Activated T-helper 1 cell treated with Interleukin-2 at 50 U/mL for 16 hours (primary cell): ENCODE measurements at places on chromosomes 16 and 17.
A peak's percentile ranks its signal among the peaks of the same experiment; 100 is the strongest.

DNA sequence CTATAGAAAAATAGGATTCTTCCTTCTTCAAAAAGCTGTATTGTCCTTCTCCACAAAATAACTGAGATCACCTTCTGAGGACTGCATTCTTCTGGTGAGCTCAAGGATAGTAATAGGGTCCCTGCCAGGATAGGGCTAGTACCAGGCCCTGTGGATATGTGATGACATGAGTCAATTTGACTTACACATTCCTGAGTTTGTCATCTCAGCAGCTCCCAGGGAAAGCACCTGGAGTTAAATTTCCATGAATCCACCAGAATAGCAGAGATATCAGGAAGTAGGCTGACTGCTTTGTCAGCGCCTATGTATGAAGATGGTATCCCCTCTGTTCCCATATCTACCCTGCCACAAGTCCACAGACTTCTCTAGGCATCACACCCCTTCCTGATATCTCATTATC, 225.8 kb downstream of the PMP22 start:
- no peak for DNase-seq

DNA sequence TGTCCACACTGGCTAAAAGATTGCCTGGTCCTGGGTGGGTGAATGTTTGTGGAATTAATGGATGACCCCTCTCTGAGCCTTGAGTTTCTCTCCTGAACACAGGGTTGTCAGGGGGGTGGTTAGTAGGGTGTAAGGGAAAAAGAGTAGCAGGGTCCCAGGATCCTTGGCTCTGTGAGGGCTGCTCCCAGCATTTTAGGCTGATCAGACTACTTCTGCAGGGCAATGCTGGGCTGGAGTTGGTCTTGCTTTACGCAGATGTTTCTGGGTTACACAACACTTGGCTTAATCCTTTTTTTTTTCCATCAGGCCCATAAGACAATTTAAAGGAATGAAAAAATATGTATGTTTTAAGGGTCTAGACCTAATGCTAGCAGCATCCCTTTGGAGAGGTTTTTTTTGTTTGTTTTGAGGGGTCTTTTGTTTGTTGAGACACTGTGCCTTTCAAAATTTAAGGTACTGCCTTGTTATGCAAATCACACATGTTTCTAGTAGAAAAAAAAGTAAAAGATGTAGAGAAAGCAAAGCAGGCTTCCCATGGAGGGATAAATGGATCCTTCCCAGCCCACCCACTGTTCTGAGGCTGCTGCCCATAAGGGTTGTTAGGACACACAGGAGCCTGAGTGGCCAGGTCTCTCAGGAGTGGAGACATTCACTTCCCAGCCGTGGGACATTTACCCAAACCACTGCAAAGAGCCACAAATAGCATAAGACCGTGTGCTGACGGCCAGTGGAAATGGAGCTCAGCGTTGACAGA, 225.6 kb upstream of the HSBP1 start:
- no peak for DNase-seq

- no peak for DNase-seq
Measured at GRCh38 chr17:58007781-58008706, 998 bp upstream of the SRSF1 start.

GRCh38 chr17:73323409-73324159, 11.8 kb upstream of the CDC42EP4 start:
- no peak for DNase-seq

GRCh38 chr17:40614431-40615067, 33.1 kb downstream of the SMARCE1 start:
- DNase-seq = no peak

DNA sequence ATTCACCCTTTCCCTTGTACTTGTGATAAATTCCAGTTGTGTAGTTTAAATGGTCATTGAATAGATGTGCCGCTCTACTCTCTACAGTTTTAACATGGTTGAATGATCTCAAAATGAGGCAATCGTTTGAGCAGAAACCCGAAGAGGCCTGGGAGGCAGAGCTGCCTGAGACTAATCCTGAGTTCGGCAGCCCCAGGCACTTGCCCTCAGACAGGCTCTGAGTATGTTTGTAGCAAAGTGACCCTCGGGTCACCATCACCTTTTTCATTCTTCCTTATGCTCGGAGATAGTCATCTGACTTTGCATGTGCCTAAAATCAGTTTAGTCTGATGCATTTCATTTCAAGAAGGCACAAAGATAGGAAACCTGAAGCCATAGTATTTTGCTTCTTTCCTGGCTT, 184.0 kb upstream of the RBFOX1 start:
- no peak for DNase-seq

- DNase-seq = no peak
Measured at GRCh38 chr17:32865141-32865540, 11.8 kb downstream of the MYO1D start.

- DNase-seq = no peak
Measured at GRCh38 chr16:14148016-14148415, 76.9 kb downstream of the MRTFB start.

DNA sequence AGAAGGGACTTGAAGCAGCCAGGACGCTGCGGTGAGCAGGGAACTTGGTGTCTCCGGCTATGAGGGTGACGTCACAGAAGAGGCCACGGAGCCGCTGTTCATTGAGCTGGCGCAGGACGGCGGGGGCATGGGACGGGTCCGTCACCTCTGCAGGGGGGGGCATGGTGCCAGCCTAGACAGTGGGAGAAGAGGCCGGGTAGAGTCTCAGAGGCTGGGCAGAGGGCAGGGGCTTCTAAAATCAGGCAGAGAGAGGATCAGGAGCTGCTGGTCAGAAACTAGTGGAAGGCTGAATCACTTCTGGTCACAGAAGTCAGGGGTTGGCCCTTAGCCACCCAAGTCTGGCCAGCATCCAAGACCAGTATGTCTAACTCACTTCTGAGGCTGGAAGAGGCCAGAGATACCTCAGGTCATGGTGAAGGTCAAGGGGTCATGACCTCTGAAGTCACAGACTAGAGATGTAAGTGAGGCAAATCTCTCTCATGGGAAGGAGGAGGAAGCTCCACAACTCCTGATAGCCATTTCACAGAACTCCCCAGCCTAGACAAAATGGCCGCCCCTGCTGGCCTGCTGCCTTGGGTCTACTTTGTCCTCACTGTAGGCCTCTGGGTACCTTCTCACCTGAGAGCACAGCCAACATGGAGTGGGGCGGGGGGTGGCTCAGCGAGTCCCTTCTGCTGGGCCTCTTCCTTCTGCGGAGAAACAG, 12.6 kb downstream of the ZBTB4 start:
- DNase-seq = no peak

GRCh38 chr16:89633064-89633631, 19.7 kb downstream of the DPEP1 start:
- no peak for DNase-seq

DNA sequence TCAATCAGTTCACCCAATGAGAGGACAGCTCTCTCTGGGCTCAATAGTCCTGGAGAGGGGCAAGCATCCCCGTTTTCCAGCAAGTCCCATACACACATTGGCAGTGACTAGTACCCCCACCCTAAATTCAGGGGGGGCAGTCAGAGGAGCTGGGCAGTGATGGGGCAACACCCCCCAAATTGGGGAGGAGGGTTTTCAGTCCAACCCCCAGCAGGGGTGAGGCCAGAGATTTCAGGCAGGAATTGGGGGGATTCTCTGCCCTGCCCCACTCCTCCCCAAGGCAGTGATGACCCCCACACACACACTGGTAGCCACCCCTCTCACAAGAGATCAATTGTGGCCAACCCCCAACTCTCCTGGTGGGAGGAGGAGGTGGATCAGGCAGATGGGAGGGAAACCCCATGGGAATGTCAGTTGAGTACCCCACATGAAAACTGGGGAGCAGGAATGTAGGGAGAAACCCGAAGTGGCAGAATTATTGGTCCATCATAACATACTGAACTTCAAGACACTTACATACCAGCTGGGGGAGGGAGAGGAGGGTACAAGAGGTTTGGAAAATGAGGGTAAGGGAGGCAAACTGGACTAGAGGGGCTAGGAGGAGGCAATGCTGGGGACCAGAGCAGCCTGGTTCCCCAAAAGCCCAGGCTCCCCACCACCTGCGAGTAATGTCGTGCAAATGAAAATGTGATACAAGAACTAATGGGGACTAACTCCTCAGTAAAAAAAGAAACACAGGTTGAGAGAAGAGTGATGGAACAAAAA, 3.1 kb downstream of the VAMP2 start:
- DNase-seq = no peak

DNA sequence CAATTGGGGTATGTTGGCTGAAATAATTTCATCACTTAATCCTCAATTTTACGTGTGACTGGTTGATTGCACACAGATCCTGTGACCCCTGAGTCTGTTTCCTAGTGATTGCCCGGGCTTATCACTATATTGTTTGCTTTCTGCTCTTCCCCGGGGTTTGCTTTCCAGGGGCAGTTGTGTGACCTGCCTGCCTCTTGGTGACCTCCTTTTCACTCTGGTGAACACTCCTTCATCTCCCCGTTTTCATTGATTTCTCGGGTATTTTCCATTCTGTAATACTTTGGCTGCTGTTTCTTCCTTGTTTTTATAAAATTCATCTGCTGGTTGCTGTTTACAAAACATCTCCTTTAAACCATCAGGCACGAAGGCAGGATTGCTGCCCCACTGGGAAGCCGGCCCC, 36.0 kb downstream of the NTN1 start:
- DNase-seq = no peak

GRCh38 chr17:10018461-10018891, 113.4 kb upstream of the RCVRN start:
- no peak for DNase-seq

GRCh38 chr17:62906881-62907280, 59.2 kb upstream of the TANC2 start:
- no peak for DNase-seq

DNA sequence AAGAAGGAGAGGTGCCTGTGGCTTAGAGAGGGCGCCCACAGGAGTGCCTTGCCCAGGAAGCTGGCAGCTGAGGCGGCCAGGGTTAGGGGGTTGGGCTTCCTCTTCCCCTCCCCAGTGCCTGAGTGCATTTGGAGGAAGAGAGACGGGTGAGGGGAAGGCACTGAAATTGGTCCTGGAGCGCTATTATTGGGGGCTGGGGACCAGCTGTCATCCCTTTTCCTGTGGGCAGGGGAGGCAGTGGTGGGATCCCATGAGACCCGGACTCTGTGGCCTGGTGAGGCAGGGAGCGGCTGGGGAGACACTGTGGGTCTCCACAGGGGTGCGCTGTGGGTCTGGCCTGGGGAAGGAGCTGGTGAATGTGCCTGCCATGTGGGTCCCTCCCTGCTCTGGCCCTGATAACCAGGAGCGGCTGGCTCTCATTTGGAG, 259.7 kb downstream of the SEC14L1 start:
- peak; percentile 61 for DNase-seq
